Activated CD4-positive, CD25-positive, alpha-beta regulatory T cell treated with anti-CD3 and anti-CD28 coated beads, Interleukin-2, amount 50 U/mL, for 16 hours (primary cell): ENCODE measurements at places on chromosomes 1 and 21.

- no peak for DNase-seq
Observed at GRCh38 chr1:236575523-236575922, 28.8 kb downstream of the HEATR1 start.

- no peak for DNase-seq
Observed at GRCh38 chr1:25973610-25974321, 24.1 kb downstream of the PAFAH2 start.

- DNase-seq = no peak
Observed at GRCh38 chr1:214280386-214281020, 456 bp upstream of the SMYD2 start.

DNA sequence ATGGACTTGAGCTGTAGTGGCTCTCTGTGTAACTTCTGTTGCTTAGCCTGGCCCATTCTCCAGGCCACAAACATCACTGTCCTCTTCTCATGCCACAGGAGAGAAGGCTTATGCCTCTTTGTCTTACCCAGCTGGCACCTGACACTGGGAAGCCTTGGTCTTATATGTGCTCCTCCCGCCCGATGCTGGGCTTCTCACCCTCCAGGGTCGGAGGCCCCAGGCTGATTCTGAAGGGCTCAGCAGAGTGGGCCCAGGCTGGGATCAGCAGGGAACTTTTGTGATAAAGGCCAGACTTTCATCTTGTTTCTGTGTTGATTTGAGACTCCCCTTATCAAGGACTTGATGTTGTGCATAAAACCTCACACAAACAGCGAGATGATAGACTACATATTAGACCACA, 29.8 kb downstream of the TRPM2 start:
- DNase-seq = no peak

DNA sequence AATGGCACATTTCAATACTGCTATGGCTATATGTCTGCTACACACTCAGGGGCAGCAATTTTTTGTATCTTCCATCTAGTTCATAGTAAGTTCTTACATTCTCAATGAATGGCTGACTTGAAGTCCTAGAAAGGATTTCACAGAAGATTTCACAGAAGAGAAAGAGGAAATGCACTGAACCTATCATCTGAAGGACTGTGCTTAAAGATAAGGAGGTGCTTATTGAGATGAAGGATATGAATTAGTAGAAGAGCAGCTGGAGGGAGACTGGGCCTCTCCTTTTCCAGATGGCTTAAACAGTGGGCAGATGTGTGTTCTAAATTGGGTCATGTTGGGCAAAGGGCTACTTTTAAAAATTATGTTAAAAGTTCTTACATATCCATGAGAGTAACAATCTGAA, 14.6 kb downstream of the ADAR start:
- DNase-seq = no peak

GRCh38 chr21:45877171-45877438, 104.5 kb upstream of the COL6A1 start:
- no peak for DNase-seq

DNA sequence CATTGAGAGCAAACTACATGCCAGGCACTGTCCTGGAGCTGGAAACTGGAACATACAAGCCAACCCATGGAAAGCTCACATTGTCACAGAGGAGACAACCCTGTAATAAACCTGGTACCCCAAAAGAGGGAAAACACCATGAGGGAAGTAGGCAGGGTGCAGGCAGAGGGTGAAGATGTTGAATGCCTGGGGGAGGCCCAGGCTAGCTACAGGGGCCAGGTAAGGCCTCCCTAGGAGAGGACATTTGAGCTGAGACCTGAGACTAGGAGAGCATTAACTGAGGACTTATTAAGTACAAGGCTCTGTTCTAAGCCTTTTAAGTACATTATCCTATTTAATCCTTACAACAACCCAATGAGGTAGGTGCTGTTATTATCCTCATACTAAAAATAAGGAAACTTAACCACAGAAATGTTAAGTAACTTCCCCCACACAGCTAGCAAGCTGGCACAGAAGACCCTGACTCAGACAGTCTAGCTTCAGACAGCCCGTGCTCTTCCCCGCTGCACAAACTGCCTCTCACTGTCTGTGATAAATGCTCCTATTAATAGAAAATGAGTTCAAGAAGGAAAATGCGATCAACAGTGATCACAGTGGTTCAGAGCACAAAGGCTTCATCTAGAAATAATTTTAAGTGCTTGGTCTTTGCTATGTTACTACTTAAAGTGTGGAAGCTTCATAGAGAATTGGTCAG, 41.8 kb downstream of the ZNF281 start:
- DNase-seq = no peak

GRCh38 chr1:16727190-16728111, 12.9 kb upstream of the RNU1-4 start:
- no peak for DNase-seq

DNA sequence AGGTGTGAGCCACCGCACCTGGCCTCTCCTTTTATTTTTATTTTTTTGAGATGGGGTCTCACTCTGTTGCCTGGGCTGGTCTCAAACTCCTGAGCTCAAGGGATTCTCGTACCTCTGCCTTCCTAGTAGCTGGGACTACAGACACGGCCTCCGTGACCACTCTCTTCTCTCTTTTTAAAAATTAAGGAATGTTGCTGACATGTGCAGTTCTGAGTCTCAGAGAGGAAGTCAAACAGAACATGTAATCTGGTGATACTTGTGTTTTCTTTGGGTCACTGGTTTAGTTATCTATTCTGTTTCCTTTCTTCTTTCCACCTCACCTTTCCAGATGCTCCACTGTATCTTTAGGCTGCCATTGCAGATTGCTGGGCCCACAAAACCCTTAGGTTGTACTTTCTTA, 2.7 kb downstream of the WDTC1 start:
- DNase-seq = no peak

DNA sequence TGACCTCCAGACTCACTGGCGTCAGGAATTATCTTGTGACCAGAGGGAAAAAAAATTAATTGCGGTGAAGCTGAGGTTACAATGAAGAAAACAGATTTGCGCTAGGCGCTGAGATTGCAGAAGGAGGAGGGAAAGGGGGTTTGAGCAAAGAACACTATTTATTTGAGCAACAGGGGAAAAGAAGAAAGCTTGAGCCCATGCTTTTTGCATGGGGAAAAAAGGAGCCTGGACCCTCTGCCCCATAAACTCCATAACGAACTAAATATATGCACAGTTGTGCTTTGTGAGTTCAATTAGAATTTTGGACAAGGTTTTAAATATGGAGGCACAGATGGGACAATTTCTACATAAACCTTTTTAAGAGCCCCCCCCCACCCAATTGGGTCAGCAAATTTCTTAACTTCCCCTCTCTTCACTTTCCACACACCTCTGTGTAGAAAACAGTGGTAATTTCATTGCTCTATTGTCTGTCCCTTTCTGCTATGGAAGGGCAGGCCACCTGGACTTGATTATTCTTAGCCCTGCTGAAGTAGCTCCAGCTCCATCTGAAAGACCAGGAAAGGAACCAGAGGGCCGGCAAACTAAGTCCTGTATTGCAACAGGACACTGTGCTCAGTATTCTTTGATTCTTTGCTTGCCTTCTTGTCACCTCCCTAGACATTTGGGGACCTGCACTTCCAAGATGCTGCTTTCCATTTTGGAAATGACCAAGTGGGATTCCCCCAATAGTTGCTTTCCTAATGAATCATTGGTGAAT, 862 bp upstream of the ID3 start:
- no peak for DNase-seq

- DNase-seq = no peak
Observed at GRCh38 chr1:155008015-155008941, 5.7 kb downstream of the ZBTB7B start.

- peak; percentile 73 for DNase-seq
Observed at GRCh38 chr21:42227909-42228708, 9.2 kb downstream of the ABCG1 start.

- DNase-seq = no peak
Observed at GRCh38 chr21:38861989-38862683, 56.4 kb downstream of the ETS2 start.

- no peak for DNase-seq
Observed at GRCh38 chr21:43740497-43741156, 21.7 kb downstream of the PDXK start.

DNA sequence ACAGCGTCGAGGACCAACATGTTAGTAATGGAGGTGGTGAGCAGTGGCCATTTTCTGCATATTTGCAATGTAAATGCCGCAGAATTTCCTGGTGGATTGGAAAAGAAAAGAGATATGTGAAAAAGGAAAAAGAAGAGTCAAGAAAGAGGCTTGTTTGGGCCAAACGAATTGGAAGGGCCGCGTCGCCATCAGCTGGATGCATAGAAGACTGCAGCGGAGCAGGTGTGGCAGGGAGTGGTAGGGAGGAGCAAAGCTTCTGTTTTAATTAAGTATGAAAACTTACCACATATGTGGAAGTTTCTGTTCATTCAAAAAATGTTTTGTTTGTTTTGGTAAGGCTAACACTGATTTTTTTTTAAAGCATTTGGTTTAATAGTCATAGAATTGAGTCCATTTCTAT, 690.7 kb downstream of the NCAM2 start:
- no peak for DNase-seq

DNA sequence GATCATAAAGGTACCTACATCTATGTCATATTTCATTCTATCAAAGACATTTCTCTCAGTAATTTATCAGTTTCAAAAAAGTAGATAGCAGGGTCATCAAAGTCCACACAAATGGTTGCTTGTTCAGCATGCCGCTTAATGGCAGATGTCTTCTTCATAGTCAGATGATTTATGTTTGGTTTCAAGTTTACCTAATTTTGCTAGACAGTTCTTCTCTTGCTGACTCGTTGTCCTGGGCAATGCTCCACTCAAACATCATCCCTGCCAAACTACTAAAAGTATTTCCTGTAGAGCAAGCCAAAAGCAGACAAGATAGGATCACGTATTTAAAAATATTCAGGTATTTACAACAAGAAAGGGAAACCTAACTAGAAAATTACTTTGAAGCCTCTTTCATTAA, 13.6 kb downstream of the NUP210L start:
- no peak for DNase-seq

GRCh38 chr1:80917826-80918225, 882.9 kb upstream of the ADGRL2 start:
- no peak for DNase-seq

DNA sequence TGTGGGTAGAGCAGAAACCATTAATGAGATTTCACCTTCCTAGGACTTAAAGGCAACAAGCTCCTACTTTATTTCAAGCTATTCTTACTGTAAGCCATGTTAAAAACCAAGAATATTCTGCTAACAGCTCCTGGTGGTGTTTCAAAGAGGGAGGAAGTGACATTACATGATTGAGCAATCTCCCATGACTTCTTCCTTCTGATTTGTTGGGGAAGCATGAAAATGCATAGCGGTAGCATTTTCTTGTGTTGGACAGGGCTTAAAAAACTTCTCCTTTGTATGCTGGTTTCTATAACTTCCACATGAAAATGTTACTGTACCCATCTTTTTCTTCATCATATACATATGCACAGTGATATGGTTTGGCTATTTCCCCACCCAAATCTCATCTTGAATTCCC, 297.0 kb upstream of the SNX7 start:
- no peak for DNase-seq

DNA sequence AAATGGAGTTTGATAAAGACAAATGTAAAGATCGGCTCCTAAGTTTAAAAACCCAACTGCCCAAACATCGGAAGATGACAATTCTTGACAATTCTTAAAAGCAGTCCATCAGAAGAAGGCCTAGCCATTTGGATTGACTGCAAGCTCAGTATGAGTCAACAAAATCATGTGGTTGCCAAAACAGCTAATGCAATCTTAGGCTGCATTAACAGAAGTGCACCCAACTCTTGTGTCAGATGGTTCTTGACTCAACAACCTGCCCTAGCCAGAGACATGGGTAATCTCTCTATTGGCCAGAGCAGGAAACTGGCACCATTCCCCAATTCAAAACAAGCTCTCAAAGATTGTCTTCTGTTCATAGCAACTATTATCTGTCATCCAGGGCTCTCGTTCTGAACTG, 9.9 kb upstream of the NCF2 start:
- DNase-seq = no peak

DNA sequence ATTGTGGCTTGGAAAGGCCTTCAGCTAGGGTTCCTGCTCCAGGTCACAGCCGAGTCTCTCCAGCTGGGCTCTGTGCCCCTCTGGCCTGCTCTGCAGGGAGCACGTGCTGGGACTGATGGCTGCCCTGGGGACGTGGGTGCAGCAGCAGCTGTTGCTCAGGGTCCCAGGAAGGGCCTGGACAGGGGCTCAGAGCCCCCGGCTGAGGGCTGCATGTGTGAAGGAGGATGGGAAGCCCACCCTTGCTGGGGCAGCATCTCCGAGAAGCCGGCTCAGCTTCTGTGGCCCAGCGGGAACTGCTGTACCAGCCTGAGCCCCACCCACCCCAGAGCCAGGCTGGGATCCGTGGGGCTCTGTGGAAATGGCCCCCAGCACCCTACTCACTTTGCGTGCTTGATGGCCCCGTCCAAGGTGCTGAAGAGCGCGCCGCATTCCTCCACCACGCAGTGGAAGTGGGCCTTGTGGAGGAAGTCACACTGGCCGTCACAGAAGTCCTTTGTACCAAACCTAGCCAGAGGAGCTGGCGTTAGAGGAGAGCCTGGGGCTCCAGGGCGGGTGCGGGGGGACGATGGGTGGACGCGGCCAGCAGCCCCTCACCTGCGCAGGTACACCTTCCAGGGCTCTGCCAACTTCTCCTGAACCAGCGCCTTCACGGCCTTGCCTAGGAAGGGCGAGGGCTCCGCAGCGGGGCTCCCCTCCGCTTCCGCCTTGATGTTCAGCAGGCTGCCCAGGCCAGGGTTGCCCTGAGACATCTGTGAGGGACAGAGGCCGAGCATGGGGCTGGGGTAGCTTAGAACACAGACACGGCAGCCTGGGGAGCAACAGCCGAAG, 147.5 kb downstream of the CASZ1 start:
- DNase-seq = no peak

GRCh38 chr1:198132060-198132781, 24.6 kb upstream of the NEK7 start:
- no peak for DNase-seq

DNA sequence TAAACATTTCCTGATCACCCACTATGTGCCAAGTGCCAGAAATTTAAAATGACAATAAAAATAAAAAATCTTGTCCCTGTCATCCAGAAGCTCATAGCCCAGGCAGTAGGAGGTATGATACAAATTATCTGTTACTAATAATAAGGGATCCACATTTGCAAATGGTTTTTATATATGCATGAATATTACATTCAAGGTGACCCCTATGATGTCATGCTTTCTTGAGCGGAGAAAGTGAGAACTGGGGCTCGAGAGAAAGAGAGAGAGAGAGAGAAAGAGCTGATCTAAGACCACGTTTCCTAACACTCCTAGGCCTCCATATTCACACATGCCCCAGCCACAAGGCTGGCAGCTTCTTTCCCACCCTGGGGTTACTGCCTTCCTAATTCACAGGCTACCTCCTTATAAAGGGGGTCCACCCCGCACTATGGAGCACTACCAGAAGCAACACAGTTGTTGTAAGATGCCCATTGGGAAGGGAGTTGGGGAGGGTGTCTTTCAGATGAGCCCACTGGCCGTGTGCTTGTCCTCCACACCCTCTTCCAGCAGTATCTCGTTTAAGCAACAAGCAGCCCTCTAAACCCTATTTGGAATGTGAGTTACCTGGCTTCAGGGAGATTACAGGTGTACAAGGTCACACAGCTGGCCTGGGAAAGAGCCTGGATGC, 28.8 kb upstream of the LRRN2 start:
- no peak for DNase-seq

- no peak for DNase-seq
Observed at GRCh38 chr1:231134624-231135023, 27.2 kb upstream of the TRIM67 start.

GRCh38 chr1:85216697-85217096, 15.9 kb upstream of the SYDE2 start:
- DNase-seq = no peak

- DNase-seq = no peak
Observed at GRCh38 chr1:118987468-118988185, 516 bp downstream of the TBX15 start.

GRCh38 chr1:160830321-160831153, 32.1 kb downstream of the CD244 start:
- DNase-seq = peak; percentile 62
